IMR-90 (cell line): ENCODE measurements at places on chromosomes 5 and 9. TPM values are rescaled to one million over a fixed set of nuclear protein-coding genes. Genes with fewer than 3 reads are reported as not detected.

GRCh38 chr5:64775291-64775690 is 6.6 kb downstream of the CWC27 start:
- DNase-seq: no peak

DNA sequence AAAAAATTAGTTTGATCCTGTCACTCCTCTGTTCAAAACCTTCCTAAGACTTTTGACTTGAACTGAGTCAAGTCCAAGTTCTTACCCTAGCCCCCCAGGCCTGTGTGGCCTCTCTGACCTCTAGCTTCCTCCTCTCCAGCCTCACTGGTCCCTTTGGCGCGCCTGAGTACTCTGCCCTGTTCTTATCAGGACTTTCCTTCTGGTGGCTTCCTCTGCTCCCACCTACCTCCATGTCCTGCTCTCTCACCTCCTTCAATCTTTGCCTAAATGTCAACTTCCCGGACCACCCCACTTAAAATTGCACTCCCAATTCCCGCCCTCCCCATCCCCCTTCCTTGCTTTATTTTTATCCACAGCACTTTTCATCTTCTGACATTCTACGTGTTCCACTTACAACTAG is 526.1 kb upstream of the KLF4 start:
- DNase-seq: no peak

PDE8B gene
- under 0.01 TPM in 2 replicates for total RNA-seq

DNA sequence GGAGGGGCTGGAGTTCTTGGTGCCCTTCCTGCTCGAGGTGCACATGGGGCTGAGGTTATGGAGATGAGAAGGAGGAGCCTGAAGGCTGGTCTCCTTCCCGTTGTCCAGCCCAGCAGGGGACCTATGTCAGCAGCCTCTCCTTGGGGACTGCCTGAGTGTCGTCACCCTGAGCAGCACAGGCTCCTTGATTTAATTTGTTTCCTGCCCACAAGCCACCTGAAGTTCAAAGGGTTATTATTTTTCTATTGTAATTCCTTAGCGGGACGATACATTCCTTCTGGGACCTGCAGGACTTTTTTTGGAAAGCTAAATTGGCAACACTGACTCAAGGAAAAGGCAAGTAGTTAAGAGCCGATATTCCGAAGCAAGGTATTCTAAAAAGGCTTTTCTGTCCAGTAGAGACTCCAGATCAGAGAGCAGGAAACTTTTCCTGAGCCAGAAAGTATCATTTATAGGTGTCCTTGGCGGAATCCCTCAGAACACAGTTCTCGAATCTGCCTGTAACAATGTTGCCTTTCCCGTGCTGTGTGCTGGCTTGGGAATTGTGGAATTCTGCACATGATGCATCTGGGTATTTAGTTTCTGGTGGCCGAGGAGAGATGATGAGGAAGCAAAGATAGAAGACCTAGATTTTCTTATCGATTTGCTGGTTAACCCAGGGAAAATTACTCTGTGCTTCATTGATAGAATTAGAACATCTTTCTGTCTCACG is 55.4 kb downstream of the ARHGAP26 start:
- DNase-seq: no peak

GRCh38 chr5:9483243-9483642 is 62.6 kb downstream of the SEMA5A start:
- DNase-seq: peak; percentile 54

DNA sequence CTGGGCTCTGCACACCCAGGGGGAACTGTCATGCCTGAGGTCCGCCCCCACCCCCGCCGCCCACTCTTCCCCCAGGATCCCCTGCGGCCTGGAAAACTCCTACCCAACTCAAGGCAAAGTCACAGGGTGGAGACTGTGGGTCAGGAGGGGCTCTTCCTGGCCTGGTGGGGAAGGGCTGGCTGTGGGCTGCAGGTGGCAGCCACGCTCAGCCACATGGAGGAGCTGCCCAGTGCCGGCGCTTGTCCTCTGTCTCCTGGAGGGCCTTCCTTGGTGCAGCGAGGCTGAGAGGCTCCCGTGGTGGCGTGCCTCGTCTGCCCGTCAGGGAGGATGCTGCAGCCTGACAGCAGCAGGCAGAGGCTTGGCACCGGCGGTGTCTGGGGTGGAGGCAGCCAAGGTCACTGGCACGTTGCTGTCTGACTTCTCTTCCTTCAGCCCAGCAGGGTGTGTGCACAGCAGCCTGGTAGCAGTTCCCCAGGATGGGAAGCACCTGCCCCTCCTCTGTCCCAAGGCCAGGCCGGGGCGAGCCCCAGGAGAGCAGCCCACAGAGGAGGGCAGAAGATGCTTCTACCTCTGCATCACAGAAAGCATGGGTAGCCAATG is 78.1 kb downstream of the ADAMTS2 start:
- no peak for DNase-seq

NOXA1 gene
- total RNA-seq: not detected in 2 replicates

DNA sequence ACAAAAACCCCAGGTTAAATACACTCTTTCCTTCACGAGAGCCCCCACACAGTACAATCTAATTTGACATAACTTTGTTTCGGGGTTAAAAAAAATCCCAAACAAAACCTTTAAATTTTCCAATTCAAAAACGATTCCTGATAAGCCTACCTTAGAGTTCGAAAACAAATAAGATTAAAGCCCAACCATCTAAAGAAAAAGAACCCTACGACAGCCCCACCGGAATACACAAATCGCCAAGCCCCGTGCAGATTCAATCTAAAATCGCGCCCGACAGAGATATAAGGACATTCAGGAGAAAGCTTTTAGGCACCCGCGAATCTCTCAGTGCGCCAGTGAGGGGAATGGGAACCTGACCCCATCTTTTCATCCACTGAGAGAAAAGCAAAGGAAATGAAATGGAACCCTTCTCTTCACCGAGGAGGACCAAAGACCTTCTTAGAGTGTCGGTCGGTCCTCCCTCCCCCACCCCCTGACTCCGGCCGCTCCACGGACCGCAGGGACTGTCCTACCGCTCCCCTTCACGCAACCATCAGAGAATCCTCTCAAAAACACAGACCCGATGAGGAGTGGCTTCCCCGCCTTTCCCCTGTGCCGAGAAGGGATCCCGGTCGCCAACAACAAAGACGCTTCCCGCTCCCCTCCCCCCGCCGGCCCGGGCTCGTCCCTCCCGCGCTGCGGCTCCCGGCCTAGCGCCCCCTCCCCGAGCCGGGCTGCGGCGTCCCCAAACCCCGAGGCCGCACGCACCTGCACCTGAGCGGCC is 925 bp downstream of the ABHD17B start:
- peak; percentile 20 for DNase-seq

CBY3 gene
- 0.18 TPM in 1 of 2 replicates, not detected in the other for total RNA-seq

- peak; percentile 65 for DNase-seq
These were observed 32.5 kb downstream of the ANXA1 start for GRCh38 chr9:73183917-73184861.

CKMT2 gene
- total RNA-seq: 0.28 and 0.36 TPM in 2 replicates

DNA sequence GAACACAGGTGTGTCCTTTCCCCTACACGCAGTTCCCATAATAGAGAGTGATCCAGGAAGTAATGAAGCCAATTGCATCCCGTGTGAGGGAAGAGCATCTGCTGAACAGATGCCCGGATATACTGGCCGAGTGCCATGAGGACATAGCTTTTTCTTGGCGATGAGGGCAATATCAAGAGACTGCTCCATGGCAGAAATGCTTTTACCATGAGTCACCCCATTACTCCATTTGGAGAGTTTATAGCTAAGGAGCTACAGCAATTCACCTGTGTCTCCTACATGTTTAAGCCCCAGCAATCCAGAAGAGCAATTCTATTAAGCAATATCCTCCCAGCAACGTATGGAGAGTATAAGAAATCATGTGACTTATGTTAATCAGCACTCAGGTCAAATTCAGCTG is 222.0 kb upstream of the KLF4 start:
- peak; percentile 89 for DNase-seq

GRCh38 chr5:106699796-106700195 is 970.9 kb downstream of the EFNA5 start:
- no peak for DNase-seq

DNA sequence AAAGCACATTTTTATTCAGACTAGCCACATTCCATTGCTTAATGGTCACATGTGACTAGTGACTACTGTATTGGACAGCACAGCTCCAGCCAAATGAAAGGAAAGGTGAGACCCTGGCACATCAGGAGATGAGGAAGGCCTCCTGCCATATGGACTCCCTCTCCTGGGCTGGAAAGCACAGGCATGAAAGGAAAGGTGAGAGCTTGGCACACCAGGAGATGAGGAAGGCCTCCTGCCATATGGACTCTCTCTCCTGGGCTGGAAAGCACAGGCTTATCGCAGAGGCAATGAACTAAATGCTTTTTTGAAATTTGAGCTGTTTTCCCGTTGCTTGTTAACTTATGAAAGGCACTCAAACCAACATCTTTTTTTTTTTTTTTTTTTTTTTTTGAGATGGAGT is 144.8 kb upstream of the SLC12A2 start:
- DNase-seq: no peak

DNA sequence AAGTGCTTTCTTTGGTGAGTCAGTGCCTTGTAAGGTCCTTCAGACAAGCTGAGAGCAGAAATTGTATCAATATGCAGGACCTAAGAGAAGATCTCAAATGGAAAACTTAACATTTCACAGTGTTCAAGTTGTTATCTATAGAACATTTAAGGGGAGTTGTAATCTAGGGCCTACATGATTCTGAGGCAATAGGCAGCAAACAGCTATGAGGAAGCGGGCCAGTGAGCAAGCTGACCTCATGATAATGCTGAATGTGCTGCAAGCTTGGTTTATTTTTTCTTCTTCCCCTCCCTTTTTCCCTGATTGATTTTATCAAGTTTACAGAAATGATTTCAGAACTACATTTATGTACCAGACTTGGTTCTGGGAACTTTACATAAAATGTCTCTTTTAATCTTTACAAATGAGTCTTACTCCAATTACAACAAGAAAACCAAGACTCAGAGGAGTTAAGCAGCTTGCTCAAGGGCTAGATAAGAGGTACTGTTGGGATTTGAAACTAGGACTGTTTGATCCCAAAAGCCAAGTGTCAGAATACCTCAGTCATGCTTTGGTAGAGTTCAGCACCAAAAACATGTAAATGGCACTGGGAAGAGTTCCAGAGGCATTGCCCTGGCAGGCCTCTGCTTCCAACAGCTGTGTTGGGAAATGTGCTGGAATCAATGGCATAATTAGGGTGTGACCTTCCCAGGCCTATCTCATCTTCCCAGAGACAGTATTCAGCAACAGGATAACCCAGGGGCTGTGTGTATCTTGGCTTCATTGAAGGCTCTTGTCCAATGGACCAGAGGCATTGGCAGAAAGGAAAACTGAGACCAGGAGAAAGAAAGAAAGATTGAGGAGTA is 130.1 kb downstream of the LRRC70 start:
- DNase-seq: no peak

GRCh38 chr9:23255346-23255745 is 570.7 kb downstream of the ELAVL2 start:
- DNase-seq: no peak
